ENCODE measurements at places on chromosomes 2 and 18.

DNA sequence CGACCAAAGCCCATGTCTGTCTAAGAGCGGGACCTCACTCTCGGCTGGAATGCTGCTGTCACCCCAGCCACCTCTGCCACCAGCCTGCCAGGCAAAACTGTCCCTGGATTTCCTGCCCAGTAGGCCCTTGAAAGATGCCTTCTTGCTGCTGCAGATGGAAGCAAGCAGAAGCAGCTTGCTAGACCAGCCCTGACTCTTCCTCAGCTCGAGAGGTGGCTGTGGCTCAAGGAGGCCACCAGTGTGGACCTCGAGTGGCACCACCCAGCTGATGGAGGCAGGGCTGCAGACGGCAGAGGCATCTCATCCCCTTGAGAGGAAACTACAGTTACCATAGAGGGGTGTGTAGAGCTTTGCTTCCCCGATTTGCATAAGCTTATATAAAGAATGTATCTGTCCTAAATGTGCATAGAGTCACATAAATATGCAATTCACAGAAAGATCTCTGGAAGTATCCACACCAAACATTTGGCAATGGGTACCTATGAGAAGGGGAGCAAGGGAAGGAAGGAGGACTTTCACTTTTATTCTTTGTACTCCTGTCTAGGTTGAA is 20.6 kb downstream of the ADCY3 start:
- no peak for DNase-seq

DNA sequence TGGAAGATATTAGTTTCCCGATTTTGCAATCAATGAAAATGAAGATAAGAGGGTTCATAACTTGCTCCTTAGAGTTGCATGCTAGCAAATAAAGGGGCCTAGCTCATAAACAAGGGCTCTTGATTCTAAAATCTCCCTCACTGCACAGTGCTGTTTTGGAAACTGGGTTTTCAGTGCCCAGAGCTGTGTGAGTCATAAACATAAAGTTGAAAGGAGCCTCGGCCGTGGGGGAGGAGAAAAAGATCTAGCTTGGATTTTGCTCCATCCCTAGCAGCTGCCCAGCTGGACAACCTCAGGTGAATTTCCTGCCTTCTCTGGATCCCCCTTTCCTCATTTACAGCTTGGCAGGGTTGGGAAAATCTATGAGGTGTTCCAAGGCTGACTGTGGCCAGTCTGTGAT is 42.5 kb downstream of the LYPD1 start:
- DNase-seq = no peak

DNA sequence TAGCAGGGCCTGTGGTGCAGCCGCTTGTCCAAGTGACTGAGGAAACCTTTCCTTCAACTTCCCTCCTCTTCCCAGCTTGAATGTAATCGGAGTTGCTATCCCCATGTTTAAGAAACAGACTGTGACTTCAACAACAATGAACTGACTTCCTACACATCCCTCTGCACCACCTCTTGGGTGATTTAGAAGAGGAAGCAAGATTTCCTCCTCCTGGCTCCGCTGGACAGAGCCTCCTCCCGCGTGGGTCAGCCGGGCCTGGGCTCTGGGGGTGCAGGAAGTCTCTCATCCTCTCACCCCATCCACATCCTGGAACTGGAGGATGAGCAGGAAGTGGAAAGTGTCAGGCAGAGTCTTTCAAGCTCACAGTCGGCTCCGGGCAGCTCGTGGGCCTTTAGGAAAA is 84.3 kb downstream of the GATA6 start:
- DNase-seq = no peak

DNA sequence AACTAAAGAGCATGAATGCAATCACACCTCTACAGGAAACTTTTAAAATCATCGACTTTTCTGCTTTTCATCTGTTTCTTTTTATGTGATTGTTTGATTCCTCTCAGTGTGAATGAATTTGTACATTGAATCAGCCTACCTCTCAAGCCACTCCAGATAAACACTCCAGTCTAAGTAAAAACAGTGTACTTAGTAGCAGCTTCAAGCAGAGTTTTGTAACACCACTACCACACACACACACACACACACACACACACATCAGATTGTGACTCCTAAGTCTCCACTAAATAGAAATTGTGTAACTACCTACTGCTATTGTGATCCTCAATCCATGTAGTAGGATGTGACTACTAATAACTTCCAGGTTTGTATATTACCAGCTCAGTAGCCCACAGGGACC is 65.3 kb upstream of the EPB41L5 start:
- DNase-seq = no peak

- no peak for DNase-seq
Observed at GRCh38 chr2:74232426-74232825, 34.0 kb downstream of the MTHFD2 start.

All from ureter (tissue), 1 donor.